Activated CD8-positive, alpha-beta memory T cell treated with anti-CD3 and anti-CD28 coated beads for 4 hours (primary cell): ENCODE measurements at places on chromosomes 5 and 9.

- no peak for DNase-seq
These were observed 123.9 kb upstream of the PUM3 start for GRCh38 chr9:2967766-2968165.

DNA sequence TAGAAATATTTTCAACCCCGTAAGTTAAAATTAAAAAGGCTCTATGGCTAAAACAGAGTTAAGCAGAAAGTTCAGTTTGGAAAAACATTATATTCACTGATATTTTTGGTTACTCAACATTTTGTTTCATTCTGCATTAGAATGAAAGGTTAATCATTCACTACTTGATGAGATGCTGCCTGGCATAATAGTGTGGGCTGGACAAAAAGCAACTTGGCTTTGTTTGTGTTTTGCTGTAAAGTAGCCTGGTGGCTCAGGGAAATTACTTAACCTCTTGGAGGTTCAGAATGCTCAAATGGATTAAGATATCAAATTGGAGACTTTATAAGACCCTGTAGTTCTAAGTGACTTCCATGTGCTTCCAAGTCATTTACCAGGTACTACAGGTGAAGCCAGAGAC is 367.4 kb upstream of the TRPC7 start:
- no peak for DNase-seq

DNA sequence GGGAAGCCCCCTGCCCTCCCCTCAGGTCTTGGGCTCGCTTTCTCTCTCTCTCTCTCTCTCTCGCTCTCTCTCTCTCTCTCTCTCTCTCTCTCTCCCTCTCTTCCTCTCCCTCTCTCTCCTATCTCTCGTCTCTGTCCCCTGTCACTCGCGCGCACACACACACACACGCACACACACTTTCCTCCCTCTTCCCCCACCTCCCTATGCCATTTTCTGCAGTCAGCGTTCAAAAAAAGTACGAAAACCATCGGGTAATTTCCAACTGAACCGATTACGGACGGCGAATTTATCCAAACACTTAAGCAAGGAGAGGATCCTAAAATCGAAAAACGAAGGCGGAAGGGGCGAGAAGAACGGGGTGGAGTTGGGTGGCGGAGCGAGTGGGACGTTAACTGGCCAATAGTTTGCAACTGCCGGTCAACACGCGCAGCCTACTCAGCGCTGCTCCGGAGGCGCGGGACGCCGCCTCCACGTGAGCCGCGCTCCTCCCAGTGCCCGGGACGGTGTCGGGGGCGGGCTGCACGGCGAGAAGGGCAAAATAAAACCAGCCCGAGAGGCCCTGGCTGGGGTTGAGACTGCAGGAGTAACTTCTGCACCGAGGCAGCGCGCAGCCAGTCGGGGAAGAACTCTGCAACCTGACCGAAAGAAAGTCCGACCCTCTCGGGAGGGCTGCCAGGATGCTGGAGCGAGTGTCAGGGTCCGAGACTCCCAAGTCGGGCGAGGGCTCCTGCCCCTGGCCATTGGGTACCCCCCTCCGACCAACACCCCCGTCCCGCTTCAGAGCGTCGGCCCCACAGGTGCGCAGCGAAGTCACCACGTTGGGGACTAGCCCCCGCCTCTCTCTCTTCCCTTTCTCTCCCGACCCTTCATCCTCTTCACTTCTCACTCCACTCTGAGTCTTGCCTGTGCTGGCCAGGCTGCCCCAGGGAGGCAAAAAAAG is 24.9 kb upstream of the ELAVL2 start:
- DNase-seq = no peak

DNA sequence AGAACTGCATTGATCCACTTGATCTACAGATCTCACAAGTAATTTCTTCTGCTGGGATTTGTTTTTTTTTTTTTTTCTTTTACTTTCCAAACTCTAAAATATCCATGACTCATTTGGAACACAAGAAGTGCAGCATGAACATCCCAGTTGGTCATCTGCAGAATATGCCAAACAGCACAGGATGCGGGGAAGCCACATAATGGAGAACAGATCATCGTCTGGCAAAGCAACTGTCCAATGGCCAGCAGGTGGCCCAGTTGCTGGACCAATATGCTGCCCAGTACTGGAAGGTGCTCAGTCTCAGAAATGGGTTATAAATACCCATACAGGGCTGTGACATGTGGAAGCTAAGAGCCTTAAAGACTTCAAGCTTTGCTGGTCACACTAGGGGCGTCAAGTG is 221.3 kb upstream of the TAS2R1 start:
- DNase-seq = no peak

DNA sequence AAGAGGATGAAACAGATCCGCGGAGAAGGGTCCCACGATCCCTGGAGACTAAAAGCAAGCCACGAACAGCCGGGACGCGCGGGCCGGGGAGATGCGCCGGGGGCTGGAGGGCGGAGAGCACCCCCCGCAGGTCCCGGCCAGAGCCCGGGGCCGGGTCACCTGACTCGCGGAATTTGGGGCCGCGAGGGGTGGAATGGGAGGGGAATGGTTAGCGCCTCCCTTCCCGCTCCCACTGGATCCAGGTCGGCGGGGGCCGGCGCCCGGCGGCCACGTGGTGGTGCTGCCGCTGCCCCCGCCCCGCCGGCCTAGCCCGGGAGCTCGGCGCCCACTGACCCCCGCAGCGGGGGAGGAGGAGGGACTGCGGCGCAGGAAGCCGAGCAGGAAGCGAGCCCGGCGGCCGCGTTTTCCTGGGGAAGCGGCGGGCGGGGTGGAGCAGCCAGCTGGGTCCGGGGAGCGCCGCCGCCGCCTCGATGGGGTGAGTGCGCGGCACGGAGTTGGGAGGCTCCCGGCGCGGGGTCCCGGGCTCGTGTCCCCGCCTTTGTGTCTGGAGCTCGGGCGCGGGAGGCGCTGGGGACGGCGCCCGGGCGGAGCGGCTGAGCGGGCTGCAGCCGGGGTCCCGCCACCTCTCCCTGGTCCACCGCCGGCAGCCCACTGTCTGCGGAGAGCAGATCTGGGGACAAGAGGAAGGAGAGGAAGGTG is at the start of gene RAI14:
TSS of gene RAI14 (plus strand) at position 328 of the 699 bp plus-strand sequence. CDS start 30,592 bp downstream, outside the sequence.
- no peak for DNase-seq

DNA sequence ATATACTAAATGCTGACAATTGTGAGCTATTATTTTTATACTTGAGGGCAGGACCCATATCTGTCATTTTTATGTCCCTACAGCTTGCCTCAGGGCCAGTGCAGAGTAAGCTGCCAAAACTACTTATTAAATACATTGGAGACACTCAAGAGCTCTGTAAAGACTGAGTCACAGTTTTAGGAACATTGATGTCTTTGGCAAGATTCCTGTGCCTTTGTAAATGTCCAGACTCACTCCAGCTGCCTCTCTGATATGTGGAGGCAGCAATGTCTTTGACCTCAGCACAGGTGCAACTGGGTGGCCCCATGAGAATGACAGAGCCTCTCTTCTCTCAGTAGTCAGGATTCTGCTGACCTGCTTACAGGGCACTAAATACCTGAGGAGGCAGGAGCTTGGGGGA is 363.2 kb downstream of the OSTF1 start:
- no peak for DNase-seq

DNA sequence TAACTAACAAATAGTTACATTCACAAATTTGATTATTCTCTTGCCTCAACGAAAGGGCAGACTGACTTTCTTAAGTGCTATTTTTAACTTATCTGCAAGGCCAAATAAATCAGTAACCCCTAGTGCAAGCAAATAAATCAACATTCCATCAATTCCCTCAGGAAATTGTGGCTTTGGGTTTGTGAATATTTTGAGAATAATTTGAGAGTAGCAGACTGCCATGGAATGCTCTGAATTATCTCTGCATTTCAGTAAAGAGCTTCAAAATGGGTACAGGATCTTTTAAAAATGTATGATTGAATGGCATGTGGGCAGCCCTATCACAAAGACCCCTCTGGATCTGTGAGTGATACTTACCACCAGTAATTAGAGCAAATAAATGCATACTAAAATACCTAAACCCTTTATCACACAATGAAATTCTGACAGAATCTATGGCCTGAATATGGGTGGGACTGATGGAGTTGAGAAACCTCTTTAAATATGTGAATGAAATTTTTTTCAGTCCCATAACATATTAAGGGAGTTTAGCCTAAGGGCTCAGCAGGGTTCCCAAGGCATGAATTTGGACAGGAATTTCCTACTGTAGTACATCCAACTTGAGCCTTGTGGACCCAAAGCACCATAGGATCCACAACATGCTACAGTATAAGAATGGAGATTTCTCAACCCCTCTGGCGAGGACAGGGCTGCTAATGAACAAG is 92.5 kb upstream of the ITGA2 start:
- no peak for DNase-seq

DNA sequence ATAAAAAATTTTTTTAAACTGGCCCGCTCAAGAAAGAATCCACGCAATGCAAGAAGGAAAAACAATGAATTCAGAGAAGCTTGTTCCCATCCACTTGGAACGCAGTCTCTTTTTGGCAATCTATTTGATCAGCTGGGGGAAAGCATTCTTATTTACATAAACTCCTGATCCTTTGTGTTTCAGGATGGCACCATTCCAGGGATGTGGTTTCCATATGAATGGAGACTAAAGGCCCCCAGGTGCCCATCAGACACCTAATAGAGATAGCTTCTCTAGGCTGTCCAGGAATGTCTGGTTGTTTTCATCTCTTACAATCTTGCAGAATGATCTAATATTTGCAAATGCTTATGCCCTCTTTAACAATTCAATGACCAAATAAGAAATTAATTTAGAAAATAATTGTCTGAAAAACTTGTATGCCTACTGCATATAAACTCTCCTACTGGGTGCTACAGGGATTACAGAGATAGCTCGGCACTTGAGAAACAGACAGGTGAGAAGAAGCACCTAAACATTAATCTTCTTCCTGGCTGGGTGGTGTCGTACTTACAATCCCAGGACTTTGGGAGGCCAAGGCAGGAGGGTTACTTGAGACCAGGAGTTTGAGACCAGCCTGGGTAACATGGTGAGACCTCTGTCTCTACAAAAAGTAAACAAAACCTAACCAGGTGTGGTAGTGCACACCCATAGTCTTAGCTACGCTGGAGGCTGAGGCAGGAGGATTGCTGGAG is 3.0 kb upstream of the RASGRF2 start:
- no peak for DNase-seq

GRCh38 chr9:137158625-137159024 is 11.2 kb downstream of the LRRC26 start:
- no peak for DNase-seq

DNA sequence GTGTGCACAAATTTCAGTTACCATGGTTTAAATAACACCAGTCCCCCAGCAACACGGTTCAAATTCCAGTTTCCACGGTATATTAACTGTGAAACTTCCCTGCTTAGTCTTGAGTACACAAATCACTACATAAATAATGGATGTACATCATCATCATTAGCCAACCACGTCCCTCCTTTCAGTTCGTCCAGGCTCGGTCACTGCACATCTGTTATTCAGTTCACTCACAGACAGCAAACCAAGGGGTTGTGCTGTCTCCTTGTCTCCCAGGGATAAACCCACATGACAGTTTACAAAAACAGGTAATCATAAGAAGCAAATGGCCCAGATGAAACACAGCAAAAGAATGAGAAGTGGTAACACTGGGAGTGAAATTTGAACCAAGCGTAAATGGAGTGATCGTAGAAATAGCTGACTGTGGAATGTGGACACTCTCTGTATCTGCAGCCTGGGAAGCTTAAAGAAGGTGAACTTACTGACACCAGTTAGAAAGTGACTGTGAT is 61.0 kb upstream of the RAD23B start:
- no peak for DNase-seq

GRCh38 chr9:126367139-126367538 is 40.5 kb downstream of the MVB12B start:
- no peak for DNase-seq

- no peak for DNase-seq
These were observed 25.3 kb downstream of the EFCAB9 start for GRCh38 chr5:172219296-172219695.

DNA sequence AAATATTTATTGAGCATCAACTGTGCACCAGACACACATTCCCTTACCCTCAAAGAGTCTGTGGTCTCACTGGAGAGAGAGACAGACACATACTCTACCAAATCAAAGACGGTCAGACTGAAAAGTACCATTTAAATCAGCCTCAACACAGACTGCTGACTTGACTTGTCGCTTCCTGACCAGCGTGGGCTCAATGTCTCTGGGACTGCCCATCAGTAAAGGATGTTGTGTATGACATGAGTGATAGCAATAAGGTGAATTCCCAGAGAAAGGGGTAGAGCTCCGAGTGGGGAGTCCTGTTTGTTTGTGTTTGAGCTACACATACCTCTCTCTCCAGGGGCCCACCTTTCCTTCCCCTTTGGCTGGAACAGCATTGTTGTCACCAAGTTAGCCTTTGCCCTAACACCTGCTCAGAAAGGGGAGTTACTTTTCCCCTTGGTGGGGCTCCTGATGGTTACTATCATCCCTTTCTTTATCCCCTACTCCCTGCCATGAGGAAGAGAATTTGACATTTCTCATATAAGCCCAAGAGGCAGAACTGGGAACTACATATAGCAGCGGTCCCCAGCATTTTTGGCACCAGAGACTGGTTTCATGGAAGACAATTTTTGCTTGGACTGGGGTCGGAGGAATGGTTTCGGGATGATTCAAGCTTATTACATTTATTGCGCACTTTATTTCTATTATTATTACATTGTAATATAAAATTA is 33.9 kb downstream of the NR4A3 start:
- DNase-seq = no peak

GRCh38 chr5:118561971-118562370 is 426.4 kb downstream of the DTWD2 start:
- no peak for DNase-seq

- no peak for DNase-seq
These were observed 588.6 kb upstream of the MEF2C start for GRCh38 chr5:89471541-89471940.

DNA sequence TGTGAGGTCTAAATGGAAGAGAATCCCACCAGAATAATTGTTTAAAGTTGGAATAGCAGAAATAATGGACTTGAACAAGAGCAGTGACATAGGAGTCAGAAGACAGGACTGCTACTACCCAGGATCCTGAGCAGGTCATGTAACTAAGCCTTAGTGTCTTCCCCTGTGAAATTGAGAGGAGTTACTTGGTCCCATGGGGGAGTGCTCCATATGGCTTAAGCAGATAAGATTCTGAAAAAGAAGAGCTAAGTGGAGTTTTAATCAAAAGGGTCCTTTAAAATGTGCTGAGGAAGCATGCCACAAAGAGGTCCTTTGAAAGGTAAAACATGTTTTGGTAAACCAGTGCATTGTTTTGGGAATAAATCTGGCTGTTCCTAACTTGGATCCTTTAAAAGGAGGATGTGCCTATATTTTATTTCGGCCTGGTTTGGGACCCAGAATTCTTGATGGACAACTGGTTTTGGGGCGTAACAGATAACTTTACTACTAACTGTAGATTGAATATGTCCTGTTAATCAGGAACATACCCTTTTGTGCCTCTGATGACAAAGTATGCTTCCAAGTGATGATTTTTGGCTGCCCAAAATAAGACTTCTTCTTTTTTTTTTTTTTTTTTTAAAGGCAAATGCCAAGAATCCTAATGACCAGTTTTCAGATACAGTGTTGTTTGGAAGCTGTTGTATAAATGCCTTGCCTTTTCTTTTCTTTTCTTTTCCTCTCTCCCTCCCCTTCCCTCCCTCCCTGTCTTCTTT is 5.7 kb downstream of the RCL1 start:
- DNase-seq = no peak

DNA sequence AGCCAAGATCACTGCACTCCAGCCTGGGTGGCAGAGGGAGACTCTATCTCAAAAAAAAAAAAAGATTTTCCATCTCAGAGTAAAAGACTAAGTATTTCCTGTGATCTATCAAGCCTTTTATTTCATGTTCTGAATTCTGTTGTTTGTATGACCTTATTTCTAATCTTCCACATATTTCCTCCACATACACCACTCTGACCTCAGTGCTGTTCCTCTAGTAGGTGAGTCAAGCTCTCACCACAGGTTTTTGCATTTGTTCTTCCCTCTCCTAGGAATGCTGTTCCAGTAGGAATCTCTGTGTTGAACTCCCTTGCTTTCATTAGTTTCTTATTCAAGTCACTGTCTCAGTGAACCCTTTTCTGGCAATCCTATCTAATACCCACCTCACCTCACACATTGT is 68.1 kb downstream of the INVS start:
- DNase-seq = no peak
